ENCODE measurements at places on chromosomes 5 and 9. TPM values are rescaled to one million over a fixed set of nuclear protein-coding genes. Genes with fewer than 3 reads are reported as not detected.
A peak's percentile ranks its signal among the peaks of the same experiment; 100 is the strongest.

Gene ZNF658
- 6.7 TPM for total RNA-seq

GRCh38 chr5:76488969-76489368 lies 85.9 kb downstream of the IQGAP2 start:
- DNase-seq, result no peak

DNA sequence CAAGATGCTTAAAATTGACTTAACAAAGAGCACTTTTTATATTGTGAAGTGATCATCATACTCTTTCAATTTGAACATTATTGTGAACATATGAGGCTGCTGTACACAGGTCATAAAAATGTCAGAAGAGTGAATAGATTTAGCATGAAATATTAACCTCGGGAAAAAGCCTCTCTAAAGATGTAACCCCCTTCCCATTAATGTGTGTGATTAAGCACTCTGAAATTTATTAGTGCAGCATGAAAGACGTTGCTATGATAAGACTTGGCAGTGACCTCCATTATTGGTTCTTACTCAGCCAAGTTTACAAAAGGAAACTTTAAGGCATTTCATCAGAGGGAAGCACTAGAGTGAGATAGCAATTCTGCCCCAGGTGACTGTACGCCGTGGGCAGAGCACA lies 326.5 kb downstream of the NTRK2 start:
- DNase-seq, result peak; percentile 32

DNA sequence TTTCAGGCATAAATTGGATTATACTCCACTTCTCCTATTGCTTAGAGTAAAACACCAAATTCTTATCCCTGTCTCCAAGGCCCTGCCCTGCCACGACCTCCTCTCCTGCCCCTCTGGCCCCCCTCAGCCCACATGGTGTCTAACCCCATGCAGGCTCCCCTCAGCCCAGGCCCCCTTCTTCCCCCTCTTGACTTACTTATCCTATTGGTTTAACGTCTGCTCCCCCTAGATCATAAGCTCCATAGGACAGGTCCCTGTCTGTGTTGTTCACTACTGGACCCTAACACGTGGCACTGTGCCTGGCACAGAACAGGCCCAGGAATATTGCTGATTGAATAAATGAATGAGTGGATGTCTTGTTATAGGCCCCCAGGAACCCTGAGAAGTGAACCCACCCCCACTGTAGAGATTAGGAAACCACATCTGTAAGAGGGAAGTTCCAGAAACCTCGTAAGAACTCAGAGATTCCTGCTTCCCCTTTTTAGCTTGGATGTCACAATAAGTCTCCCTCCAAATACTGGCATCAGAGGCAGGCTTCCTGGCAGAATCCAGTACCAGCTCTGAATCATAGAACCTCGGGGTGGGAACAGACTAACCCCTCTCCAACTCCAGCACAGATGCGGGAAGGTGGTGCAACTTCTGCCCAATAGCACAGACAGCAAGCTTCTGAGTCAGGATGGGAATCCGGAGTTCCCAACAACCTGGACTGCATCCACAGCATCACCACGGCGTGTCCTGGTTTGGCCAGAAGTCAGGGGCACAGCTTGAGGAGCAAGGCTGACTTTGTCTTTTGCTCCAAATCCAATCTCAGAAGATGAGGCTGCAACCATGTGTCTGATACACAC lies 31.5 kb downstream of the HRH2 start:
- no peak for DNase-seq

DNA sequence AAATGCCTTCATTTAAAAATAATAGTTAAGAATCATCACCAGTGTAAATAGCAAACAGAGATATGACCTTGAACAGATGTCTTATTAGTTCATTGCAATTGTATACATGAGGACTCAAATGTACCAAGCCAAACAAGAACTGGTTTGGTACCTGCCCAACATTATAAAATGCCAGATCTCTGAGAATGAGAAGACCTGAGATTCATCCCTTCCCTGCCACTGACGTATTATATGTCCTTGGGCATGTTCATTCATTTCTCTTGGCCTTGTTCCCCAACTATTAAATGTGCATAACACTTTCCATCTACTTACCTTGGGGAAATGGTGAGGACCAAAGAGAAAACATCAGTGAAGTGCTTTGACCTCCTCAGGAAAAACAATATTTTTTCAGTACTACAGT lies 33.6 kb upstream of the ERBIN start:
- no peak for DNase-seq

GRCh38 chr9:13568405-13568804 lies 288.9 kb upstream of the MPDZ start:
- DNase-seq, result no peak

Gene ARL10
- 20.2 TPM for total RNA-seq

Gene MYOZ3
- 0.87 TPM for total RNA-seq

- no peak for DNase-seq
These were observed 280.6 kb downstream of the EBF1 start for GRCh38 chr5:158819095-158819494.

Gene TAF11L10
- total RNA-seq, result not detected

Gene WDR41
- 71.4 TPM for total RNA-seq

GRCh38 chr5:154447089-154447725 lies 1.4 kb downstream of the SAP30L start:
- DNase-seq, result no peak

DNA sequence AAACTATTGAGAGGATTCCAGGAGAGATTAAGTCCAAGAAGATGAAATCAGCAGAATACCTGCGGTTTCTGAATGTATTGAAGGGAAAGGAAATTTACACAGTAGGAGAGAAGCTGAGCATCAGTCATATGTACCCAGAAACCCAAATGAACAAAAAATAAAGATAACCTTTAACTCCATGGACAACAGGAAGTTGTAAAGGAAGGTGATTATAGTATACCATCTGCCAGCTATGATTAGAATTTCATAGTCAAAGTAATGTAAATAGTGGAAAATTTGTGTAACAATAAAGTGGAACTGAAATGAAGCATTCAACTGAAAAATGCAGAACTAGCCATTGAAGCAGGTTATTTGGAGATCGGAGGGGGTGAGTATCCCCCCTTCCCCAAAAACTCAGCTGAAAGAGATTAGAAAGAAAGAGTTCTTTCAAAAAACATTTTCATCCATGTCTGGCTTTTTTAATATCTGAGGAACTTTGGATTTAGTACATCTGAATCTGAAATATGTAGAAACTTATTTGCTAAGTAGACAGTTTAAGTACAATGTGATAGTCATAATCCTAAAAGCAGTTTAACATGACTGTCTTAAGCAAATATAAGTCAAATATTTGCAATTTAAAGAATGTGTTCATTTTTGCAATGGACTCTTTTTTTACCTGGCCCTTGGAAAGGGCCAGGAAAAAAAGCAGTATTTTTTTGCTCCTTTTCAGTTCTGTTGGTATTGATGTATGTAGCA lies 58.4 kb downstream of the APC start:
- DNase-seq, result no peak

DNA sequence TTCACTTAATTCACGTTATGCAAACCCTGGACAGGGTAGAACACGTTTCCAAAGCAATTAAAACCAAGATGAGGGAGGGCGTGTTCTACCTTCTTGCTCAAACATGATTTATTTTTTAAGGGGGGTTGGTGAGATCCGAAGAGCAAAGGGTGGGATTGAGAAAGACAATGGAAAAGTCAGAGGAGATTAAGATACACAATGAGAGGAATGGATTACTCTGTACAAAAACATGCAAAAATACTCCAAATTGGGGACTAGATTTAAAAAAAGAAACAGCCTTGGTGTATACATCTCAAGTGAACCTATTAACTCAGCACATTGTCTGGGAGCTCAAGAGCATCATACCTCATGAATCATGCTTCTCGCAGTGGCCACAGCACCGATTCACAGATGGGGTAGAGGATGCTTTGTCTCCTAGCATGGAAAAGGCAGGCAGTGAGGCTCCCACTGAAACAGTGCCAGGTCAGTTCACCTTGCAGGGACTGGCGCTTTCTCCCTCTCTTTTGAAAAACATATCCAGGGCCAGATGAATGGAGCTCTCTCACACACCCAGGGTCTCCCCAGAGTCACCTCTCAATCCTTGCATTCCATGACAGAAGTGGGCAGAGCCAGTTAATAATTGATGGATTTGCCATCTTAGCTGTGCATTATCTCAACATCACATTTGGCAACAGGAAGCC lies 459.7 kb downstream of the BNC2 start:
- DNase-seq, result peak; percentile 57

DNA sequence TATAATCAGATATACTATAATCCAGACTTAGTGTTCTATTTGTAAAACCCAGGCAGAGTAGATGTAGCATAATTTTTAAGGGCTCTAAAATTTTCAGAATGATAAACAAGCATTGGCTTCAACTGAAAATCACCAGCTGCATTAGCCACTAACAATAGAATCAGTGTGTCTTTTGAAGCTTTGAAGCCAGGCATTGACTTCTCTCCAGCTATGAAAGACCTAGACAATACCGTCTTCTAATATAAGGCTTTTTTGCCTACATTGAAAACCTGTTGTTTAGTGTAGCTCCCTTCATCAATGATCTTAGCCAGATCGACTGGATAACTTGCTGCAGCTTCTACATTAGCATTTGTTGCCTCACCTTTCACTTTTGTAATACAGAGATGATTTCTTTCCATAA lies 1877.3 kb upstream of the ACO1 start:
- DNase-seq, result no peak

GRCh38 chr5:50749181-50749580 lies 82.7 kb downstream of the PARP8 start:
- no peak for DNase-seq

GRCh38 chr5:150278046-150278730 lies 11.4 kb downstream of the CAMK2A start:
- peak; percentile 44 for DNase-seq

Gene SLCO4C1
- 12.0 TPM for total RNA-seq

GRCh38 chr9:113738893-113739604 lies 137.1 kb upstream of the ZNF618 start:
- DNase-seq, result no peak

- no peak for DNase-seq
These were observed 34.9 kb upstream of the B4GALT1 start for GRCh38 chr9:33202018-33202417.

- DNase-seq, result no peak
These were observed 14.1 kb upstream of the OR2S2 start for GRCh38 chr9:35972093-35972492.

Gene HIGD2A
- 27.3 TPM for total RNA-seq

DNA sequence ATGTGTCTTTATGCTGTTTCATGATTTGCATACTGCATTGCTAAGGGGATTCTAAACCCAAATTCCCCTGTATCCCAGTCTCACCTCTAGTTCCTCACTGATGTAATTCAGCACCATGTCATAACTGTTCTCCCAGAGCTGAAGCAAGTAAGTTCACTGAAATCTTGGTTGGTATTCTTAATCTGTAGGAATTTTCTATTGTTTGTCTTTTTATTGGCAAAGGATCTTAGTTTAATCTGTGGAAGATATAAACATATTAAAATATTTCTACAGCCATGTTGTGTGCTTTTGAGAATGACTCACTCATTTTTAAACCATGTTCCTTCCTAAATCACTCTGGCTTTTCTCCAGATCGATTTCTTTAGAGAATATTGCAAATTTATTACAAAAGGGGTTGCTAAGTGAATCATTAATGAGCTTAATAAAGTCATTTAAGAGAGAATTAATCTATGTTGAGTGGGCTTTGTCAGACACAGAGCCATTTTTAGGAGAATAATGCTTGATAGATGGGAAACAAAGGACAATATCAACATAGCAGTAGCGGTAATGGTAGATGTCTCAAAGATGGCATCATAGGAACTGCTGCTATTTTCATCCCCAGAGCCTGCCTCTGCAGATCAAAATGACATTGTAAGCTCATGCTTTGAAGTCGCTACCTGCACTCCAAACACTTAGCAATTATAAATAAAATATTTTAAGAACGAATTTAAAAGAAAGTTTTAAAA lies 110.0 kb downstream of the ENC1 start:
- no peak for DNase-seq

GRCh38 chr5:151254556-151254955 lies 1.6 kb downstream of the GM2A start:
- no peak for DNase-seq

DNA sequence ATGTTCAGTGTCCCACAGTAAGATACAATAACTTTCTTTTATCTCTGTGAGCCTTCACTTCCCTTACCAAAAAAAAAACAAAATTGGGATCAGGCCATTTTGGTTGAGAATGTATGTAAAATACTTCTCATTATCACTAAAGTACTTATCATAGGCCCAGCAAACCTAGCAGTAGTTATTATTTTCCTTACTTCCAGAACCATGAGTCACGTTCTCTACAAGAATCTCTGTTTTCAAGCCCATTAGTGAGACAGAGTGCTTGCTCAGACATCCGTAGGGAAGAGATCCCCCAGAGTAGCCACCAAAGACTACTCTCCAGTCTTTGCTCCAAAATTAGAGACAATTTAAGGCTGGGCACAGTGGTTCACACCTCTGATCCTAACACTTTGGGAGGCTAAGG lies 103.9 kb upstream of the NR5A1 start:
- no peak for DNase-seq

DNA sequence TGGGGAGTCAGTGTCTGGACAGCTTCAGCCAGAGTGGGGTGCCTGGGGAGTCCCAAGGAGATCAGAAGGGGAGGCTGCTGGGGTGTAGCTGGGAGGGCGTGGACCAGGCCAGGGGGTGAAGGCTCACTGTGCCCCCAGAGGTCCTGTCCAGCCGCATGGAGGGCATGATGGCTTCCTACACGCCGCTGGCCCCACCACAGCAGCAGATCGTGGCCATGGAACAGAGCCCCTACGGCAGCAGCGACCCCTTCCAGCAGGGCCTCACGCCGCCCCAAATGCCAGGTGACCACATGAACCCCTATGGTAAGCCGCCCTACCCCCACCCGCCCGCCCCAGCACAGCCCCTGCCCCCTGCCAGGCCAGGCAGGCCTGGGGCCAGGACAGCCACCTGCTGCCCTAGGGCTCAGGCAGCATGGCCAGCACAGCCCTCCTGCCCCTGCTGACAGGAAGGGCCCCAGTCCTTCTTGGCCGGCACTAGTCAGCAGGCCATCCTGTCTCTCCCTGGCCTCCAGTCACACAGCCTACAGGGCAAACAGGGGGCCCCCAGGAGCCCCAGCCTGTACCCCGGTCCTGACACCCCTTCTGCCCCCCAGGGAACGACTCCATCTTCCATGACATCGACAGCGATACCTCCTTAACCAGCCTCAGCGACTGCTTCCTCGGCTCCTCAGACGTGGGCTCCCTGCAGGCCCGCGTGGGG lies 82.1 kb downstream of the LMX1B start:
- DNase-seq, result no peak

DNA sequence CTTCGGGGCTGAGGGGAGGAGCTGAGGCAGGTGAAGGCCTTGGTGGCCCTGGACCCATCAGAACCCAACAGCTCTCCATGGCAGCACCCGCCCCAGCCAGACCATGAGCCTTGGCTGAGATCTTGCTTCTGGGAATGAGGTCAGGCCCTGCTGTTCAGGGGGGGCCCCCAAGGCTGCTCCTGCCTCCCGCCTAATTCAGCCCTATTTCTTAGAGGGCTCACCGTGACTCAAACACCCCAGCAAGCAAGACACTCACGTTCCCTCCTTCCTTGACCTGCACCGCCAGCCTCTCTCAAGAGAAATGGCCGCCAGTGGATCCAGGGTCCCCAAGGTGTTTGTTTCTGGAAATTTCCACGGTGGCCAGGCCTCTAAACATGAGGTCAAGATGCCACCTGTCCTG lies 61.4 kb upstream of the PPP1R26 start:
- DNase-seq, result no peak

Gene FAM78A
- total RNA-seq, result 0.17 TPM

- no peak for DNase-seq
These were observed 14.5 kb downstream of the FRMD3 start for GRCh38 chr9:83523684-83524083.

Gene FAM163B
- not detected for total RNA-seq
